ENCODE measurements at places on chromosomes 5 and 9. TPM values are rescaled to one million over a fixed set of nuclear protein-coding genes. Genes with fewer than 3 reads are reported as not detected.
A peak's percentile ranks its signal among the peaks of the same experiment; 100 is the strongest.

DNA sequence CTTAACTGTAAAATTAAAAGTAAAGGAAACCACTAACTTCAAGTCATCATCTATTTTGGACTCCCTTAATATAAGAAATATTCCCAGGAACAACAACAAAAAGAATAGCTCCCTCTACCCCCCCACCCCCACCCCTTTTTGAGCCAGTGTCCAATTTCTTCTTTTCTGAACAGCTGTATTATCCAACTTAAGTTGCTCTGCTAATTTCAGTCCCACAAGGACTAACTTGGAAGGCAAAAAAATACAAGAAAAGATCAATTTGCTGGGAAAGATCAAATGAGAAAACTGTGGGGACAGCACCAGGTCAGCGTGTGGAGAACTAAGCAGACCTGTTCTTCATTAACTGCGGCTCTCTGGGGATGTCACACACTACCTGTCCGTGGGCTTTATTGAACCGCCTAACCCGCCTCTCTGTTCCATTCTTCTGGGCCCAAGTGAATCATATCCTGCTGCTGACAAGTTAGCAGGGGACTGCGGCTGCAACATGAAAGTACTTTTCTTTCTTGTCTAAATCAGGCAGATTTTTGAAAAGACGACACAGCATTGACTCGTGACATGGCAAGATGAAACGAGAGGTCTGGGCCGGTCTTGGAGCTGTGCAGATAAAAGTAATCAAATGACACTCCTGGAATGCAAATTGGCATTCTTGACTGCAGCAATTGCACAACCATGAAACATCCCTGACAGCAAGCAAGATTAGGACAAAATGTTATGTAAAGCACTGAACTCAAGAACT, 2.7 kb downstream of the BNC2 start:
- no peak for DNase-seq
- peaks cover 4% of the 10 kb centered on the region for H3K4me1 ChIP-seq
- no peaks in the 10 kb centered on the region for H3K36me3 ChIP-seq
- H3K27ac ChIP-seq = peak overlapping the region; percentile 68

DNA sequence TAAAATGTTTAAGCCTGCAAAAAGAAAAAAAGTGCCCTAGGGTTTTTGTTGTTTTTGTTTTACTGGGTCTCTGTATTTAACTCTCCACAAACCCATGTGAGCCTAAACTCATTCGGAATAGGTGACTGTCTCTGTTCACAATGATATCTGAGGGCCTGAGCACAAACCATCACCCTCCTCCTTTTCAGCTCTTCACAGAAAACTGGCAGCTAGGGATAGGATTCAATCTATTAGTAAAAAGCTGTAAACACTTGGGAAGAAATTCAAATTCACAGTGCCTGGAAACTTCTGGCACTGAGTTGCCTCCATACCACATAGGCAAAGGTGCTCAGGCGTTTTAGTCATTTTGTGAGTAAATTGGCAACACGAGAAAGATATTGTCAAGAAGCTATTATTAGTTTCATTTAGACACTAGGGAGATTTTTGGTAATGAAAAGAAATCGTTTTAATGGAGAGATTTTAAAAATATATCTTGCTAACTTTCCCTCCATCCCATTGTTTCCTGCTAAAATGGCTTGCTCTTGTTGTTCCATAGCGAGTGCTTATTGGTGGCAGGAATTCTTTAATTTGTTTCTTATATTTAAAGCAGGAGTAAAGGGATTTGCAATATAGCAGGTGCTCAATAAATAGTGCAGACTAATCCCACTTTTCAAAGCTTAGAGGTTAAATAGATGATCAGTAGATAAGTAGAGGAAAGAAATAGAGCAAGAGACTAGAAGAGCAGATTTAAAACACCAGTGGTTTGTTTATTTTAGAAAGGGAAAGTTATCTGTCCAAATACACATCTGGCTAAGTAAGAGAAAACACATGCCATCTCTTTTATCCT, 9.7 kb downstream of the FOXD1 start:
- H3K4me1 ChIP-seq = peaks cover 42% of the 10 kb centered on the region
- no peak for DNase-seq
- H3K4me3 ChIP-seq = no peak overlapping the region
- H3K27me3 ChIP-seq = no peaks in the 10 kb centered on the region
- peaks cover 5% of the 10 kb centered on the region for H3K36me3 ChIP-seq
- peak overlapping the region; percentile 88 for H3K27ac ChIP-seq

The STPG3 gene
- polyA plus RNA-seq = not detected

GRCh38 chr9:2341126-2341525, 280.5 kb upstream of the VLDLR start:
- H3K27ac ChIP-seq = no peak overlapping the region
- H3K36me3 ChIP-seq = no peaks in the 10 kb centered on the region
- no peak overlapping the region for H3K4me3 ChIP-seq
- H3K4me1 ChIP-seq = no peaks in the 10 kb centered on the region
- no peak for DNase-seq

- DNase-seq = no peak
- no peaks in the 10 kb centered on the region for H3K4me1 ChIP-seq
- H3K36me3 ChIP-seq = no peaks in the 10 kb centered on the region
Measured at GRCh38 chr5:126236994-126237393, 186.2 kb upstream of the GRAMD2B start.
